ENCODE measurements at places on chromosomes 4 and X.

DNA sequence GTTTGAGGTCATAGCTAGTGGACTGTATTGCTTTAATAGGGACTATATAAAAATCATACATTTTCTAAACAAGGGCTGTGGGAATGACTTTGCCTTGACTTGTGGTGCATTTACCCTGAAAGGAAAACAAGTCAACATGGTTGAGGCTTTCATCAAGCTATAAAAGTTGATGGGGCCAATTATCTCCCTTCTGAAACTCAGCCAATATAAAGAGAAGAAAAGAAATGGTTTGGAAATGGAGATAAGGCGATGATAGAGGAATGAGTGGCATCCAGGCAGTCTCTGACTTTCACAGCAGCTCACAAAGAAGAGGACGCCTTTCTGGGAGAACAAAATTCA, 118.7 kb downstream of the SMARCA1 start:
- no peak for DNase-seq

GRCh38 chr4:169272265-169272886, 1.6 kb upstream of the SH3RF1 start:
- DNase-seq, result no peak

DNA sequence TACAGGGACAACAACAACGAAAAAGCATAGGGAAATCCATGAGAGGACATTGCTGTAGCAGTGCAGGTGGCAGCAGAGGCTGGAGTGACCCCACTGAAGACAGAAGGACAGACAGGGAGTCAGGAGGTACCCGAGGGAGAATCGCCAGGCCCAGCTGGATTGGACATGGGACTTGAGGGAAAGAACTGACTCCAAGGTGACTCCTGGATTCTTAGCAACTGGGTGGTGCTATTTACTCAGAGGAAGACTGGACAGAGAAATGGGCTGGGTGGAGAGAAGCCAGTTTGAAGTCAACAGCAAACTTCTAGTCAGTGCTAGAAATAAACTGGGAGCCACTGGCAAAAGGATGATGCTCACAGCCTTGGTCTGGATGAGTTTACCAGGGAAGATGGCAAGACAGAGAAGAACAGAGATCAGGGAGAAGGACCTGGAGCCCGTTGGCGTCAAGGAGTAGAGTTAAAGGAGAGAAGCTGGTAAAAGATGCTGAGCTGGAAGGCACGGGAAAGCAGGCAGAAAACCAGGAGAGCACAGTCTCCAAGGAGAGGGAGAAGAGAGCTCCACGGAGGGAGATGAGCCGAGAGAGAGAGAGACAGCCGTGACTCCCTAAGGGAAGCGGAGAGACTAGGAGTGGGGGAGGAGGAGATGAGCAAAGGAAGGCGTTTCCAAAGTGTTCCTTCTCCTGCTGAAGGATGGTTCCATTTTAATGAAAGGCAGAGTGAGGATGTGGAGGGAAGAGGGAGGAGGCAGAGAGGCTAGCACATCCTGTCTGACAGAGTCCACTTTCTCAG, 119.4 kb downstream of the AFAP1 start:
- DNase-seq, result no peak

DNA sequence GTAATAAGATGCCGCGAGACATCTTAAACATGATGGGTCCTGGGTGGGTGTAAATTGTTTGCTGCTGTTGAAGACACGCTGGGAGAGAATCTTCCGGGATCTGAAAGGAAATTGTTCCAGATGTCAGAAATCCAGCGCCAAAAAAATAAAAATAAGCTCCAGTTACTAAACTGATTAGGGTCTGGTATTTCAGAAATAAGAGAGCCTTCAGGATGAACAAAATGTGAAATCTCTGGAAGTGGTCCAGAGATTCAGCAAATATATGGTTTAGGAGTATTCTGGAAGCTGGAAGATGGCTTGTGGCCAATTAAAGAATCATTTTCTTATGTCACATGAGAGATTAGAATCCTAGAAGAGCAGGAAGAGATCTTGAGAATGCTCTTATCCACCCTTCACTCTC, 75.8 kb upstream of the NHS start:
- DNase-seq, result no peak

GRCh38 chr4:1939664-1940509, 68.7 kb downstream of the NSD2 start:
- no peak for DNase-seq

DNA sequence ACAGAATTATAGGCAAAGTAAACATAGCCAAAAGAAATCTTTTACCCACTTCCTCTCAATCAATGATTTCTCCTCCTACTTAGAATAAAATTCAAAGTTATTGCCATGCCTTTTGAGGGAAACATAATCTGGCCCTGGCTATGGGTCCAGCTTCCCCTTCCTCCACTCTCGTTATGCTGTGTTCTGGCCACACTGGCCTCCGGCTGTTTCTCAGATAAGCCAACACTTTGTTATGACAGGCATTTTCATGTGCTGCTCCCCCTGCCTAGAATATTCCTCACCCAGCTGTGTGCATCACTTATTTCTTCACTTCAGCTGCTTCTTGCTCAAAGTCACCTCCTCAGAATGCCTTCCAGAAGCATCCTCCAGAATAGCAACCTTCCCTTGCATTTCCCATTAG, 386.6 kb upstream of the AADAT start:
- DNase-seq, result no peak

DNA sequence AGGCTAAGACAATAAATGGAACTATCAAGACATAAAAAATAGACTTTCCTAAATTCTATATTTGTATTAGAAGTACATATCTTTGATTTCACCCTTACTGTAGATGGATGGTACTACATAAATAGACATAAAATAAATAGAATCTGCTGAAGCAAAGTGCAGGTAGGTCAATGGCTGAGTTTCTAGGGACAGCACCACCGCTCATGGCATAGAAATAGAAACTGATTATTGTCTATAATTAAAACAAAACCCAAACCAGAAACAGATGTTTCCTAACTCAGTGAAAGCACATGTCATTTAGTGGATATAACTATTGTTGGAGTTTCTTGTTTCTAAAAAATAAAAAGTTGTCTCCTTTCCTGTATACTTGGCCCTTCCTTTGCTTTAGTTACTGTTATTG, 387.3 kb upstream of the ADGRL3 start:
- DNase-seq, result no peak
